ENCODE measurements at places on chromosomes 4 and X.

DNA sequence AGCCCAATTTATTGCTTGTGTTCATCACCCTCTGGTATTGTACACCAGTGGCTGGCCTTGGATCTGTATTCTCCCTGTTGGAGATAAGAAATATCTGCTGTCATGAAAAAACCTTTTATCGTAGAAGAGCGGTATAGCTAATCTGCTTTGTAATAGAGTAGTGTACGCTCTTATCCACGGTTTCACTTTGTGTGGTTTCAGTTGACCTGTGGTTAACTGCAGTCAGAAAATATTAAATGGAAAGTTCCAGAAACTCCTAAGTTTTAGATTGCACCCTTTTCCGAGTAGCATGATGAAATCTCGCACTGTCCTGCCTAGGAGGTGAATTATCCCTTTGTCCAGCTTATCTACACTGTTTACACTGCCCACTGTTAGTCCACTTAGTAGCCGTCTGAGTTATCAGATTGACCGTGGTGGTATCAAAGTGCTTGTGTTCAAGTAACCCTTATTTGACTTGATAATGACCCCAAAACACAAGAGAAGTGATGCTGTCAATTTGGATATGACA, 42.4 kb downstream of the KDM6A start:
- DNase-seq = no peak

DNA sequence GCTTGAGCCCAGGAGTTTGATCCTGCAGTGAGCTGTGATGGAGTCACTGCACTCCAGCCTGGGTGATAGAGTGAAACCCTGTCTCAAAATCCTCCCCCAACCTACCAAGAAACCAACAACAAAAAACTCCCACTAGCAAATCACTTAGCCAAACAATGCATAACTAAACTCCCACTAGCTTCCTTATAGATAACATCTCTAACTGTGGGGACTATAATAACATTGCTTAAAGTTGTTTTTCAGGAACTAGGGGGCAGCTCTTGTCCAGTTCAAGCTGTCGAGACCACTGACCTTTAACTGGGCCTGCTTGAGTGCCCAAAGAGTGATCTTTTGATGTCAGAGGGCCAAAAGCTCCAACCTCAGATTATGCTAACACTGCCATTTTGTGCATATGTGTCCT, 81.7 kb downstream of the FREM3 start:
- no peak for DNase-seq

GRCh38 chrX:21379991-21380390, 5.8 kb downstream of the CNKSR2 start:
- no peak for DNase-seq

DNA sequence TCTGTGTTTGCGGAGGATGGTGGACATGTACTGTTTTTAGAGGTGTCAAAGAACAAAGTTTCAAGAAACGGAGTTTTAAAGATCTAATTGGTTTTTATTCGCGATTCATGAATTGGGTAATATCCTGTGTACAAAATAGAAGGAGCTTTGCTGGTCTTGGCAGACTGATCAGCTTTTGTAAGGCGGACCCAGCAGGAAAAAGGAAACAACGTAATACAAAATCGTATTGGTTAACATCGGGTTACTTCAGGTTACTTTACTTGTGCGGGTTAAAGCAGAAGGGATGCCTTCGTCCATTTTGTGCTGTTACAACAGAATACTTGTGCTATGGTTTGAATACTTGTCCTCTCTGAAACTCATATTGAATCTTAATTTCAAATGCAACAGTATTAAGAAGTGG, 11.4 kb upstream of the NYX start:
- no peak for DNase-seq

- DNase-seq = peak; percentile 23
Observed at GRCh38 chr4:113411496-113411938, 350.0 kb downstream of the CAMK2D start.

DNA sequence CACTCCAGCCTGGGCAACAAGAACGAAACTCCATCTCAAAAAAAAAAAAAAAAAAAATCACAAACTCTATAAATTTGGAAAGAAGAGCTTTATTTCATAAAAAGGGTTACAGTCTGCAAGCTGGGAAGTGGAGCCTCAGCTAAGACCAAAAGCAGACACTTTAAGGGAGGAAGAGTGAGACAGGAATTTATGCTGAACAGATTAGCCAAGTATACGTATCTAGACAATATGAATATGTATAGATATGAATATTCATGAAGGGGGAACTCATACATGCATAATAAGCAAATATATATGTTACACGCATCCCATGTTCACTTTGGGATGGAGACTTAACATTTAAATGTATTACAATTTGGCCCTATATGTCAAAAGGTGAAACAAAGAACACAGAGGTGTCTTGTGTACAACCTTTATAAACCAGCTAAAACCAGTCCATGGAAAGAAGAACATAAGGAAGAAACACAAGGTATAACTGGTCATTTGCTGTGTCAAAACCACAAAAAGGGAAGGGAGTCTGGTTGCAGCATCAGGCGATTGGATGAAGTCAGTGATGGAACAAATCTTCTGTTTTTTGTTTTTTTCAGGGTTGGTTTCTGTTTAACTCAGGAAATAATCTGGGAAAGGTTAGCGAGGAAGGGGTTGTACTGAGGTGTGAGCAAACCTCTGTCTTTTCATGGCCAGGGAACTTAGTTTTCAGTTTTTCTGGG, 130.0 kb upstream of the MAOA start:
- no peak for DNase-seq

DNA sequence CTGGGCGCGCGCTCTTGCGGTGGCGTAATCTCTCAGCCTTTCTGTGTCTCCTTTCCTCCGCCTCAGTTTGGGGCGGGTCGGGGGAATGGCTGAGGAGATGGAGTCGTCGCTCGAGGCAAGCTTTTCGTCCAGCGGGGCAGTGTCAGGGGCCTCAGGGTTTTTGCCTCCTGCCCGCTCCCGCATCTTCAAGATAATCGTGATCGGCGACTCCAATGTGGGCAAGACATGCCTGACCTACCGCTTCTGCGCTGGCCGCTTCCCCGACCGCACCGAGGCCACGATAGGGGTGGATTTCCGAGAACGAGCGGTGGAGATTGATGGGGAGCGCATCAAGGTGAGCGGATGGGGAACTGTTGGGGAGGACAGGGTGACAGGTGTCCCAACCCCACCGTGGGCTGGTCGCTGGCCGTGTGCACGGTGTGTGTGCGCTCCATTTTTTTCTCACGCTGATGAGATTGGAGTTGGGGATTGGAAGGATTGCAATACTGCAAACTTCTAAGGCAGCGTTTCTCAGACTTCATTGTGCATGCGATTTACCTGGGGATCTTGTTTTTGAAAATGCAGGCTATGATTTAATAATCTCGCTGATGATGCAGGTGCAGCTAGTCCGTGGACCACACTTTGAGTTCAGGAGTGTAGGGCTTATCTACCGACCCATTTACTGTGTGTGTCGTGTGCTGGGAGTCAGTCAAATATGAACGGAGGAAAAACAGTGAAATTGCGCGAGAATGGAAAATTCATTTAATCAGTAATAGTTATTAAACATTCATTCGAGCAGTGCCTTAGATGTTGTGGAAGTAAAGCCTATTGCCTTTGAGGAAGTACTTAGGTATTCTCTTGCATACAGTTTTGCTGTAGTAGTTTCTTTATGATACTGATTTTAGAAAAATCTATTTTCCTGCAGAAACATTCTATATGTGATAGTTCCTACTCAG, at the start of gene RAB33B:
Gene RAB33B (plus strand): TSS at position 11 of the 935 bp plus-strand sequence. CDS start 75 bp downstream, at position 86.
- peak; percentile 83 for DNase-seq

DNA sequence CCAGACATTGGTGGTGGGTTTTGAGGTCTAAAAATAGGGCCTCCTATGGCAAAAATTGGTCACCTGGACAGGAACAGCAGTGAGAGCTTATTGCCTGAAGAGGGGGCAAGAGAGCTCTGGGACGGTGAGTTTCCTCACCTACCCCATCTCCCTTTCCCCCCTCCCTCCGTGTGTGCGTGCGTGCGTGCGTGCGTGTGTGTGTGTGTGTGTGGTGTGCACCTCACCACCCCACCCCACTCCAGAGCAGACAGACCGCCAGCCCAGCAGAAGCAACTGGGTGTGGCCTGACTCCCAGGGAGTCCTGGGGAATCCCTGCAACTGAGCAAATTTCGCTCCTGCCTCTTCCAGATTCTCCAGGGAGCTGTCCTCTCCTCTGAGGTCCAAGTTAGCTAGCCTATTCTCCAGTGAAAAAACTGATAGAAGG, 44.7 kb downstream of the PRPS1 start:
- DNase-seq = no peak

GRCh38 chr4:147733716-147734344, 1.9 kb downstream of the ARHGAP10 start:
- no peak for DNase-seq

- no peak for DNase-seq
Observed at GRCh38 chr4:38670939-38671591, 7.1 kb downstream of the KLF3 start.

DNA sequence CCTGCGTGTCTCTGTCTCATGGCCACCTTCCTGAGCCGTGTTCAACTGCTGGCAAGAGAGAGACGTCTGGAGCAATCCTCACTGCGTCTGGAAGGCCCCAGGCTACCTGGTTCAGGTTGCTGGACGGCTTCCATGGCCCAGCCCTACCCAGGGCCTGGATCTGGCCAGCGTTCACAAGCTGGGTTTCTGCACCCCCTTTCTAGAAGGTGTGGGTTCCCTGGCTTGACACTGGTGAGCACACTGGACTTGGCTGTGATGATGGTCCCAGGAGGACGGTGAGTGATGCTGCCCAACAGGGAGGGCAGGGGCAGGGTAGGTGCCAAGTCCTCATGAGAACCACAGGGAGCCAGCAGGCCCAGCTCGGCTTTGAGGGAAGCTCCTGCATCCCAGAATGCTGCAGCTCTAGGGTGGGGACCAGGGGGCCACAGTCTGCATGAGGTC, 63.4 kb downstream of the HTRA3 start:
- DNase-seq = no peak

DNA sequence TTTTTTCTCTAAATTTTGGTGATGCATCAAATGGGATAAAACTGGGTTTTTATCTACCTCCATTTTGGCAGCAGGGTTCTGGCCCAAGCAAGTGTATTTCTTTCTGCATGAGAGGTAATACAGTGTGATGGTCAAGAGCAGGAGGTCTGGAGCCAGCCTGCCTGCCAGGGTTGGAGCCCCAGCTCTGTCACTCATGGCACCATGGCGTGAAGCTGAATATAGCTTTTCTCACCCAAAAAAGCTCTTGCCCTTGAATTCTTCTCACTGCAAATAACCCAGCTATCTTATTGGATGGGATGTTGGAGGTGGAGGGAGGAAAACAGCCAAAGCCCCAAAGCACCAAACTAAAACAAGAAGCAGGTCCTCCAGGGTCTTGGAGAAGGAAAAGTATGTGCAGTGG, 218.4 kb downstream of the ARHGAP10 start:
- DNase-seq = no peak

- peak; percentile 45 for DNase-seq
Observed at GRCh38 chr4:140260227-140260626, 106.2 kb upstream of the MAML3 start.

DNA sequence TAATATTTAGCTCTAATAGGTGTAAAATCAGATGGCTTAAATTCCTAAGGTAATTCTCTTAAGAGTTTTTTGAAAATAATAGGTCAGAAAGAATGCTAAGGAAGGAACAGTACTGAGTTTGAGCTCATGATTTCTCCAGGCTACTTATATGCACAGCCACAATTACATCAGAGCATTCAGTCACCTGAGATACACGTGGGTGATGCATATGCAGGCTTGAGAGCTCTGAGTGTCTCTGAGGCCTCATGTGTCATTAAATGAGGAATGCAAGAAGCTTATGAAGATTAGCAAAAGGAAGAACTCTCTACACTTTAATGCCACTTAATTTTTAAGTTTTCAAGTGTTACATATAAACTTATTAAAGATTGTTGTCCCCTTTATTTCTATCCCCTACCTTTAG, 124.0 kb upstream of the STIM2 start:
- no peak for DNase-seq

DNA sequence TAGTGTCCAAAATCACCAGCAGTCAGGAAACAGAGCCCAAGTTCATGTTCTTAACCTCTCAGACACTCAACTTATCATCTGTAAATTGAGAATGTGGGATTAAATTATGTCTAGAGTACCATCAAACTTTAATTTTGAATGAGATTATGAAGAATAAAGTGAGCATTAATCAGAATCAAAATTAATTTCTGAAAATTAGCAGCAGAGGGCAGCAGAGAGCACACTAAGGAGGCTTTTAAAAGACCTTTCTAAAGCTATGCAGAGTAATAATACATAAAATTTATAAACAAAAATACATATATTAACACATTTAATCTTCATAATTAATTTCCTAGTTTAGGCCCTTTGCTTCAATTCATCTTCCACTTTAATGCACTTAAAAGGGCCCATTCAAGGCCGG, 7.1 kb downstream of the TASL start:
- peak; percentile 32 for DNase-seq

DNA sequence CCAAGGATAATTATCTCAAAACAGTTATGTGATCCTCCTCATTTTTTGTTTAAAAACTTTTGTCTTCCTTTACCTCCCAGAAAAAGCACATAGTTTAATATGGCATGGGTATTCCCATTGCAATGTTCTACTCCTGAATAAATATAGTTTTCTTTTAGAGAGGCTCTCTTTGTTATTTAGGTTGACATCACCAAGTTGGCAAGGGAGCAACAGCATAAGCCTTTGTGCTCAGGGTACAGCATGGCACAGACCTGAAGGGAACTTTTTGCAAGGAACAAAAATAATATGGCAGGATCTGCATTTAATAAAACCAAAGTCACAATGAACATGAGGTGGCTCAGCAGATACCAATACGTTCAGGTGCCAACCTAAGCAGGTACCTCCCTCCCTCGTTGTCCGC, 47.1 kb upstream of the NPY2R start:
- no peak for DNase-seq

Measured in HTR-8/SVneo (cell line).